ENCODE measurements at places on chromosomes 5 and 9.

DNA sequence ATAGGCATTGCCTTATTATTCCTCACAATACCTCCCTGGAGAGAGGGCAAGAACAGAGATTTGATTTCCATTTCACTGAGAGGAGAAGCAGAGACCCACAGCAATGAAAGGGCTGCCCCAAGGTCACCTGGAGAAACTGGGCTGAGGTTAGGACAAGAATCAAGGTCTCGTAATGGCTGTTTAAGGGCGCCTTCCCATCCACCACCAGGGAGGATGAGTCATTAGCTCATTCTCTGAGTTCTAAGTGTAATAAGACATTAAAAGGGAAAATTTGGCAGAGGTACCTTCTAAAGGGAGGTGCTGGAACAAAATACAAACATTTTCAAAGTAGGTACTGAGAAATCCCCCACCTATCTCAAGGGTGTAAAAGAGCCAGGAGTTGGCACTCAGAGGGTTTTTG, 52.6 kb upstream of the TCERG1 start:
- DNase-seq: no peak

- no peak for DNase-seq
These were observed 204.9 kb downstream of the SMARCA2 start for GRCh38 chr9:2220036-2220435.

DNA sequence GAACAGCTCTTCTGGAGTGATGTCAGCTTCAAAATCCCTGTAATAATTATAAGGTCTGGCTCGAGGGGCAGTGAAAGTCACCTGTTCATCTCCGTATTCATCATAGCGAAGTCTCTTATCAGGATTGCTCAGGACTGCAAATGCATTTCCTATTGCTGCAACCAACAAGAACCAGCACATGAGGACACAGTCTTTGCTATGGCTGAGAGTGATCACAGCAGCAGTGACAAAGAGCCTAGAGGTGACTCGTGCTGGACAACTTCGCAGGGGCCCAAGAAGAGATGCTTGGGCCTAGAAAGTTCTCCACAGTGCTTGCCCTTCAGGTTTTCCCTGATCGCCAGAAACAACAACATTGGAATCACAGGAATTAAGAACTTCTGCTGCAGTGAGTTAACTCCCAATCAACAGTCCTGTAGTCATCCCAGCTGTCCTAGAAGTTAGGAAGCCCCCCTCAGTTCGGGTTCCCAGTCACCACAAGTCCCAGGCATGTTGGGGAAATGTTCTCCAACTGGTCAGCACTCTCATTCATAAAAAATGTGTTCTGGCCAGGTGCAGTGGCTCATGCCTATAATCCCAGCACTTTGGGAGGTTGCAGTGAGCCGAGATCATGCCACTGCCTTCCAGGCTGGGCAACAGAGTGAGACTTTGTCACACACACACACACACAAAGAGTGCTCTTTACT, 13.0 kb downstream of the DNAJC18 start:
- peak; percentile 81 for DNase-seq

GRCh38 chr5:140011297-140011802, 31.7 kb downstream of the NRG2 start:
- DNase-seq: no peak

DNA sequence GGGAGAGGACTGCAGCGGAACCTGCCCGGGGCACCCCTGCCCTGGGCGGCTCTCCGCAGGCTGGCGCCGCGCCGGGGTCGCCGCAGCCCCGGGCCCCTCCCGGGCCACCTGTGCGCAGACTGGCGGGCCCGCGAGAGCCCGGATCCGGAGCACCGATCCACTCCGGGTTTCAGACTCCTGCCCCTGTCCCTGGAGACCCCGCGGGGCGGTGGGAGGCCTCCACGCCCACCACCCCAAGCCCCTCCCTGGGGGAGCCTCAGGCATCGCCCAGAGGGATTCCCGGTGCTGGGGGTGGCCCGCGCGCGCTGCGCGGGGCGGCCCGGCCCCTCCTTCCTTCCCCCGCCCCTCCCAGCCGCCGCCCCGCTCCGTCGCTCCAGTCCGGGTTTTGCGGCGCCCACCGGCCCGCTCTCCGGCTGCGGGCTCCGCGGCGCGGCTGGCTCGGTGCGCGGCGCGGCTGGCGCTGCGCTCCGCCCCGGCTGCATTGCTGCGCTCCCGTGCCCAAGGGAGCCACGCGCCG, at the start of gene UNC5A:
Gene UNC5A, plus strand, starts transcription at position 479 of the 517 bp plus-strand sequence. CDS start 192 bp downstream, outside the sequence.
- DNase-seq: peak; percentile 59

- no peak for DNase-seq
These were observed 204.3 kb downstream of the TRIM32 start for GRCh38 chr9:116891424-116891823.

GRCh38 chr5:123809594-123810221, 297.7 kb downstream of the CSNK1G3 start:
- DNase-seq: no peak

- peak; percentile 53 for DNase-seq
These were observed 51.0 kb upstream of the IFNK start for GRCh38 chr9:27473111-27473529.

DNA sequence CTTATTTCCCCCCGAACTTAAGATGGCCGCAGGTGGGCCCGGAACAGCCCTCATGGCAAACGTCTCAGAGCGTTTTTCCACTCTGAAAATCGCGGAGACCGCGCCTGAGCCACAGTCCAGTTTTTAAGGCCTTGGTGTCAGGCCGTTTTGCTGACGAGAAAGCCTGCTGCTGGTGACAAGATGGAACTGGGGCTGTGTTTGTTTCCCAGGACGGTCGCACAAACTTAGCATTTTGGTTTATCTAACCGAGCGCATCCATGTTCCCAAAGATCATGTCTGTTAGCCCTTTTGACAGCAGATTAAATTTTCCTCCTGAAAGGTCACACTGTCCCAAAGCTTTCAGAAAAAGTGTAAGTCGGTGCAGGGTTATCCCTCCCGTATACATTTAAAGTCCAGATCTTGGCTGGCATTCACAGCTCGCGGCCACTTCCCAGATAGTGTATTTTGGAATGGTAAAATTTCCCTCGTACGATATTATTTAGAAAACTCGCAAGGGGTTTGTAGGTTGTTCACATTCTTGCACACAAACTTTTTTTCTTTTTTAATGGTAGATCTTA, 812 bp downstream of the SREK1 start:
- no peak for DNase-seq

GRCh38 chr9:98022447-98022846, 34.1 kb upstream of the NANS start:
- DNase-seq: peak; percentile 10

- DNase-seq: peak; percentile 68
These were observed 22.4 kb upstream of the FCN2 start for GRCh38 chr9:134858051-134858841.

- no peak for DNase-seq
These were observed 89.9 kb downstream of the MAPKAP1 start for GRCh38 chr9:125617087-125617486.

- DNase-seq: no peak
These were observed 22.5 kb upstream of the FAM120AOS start for GRCh38 chr9:93475856-93476255.

DNA sequence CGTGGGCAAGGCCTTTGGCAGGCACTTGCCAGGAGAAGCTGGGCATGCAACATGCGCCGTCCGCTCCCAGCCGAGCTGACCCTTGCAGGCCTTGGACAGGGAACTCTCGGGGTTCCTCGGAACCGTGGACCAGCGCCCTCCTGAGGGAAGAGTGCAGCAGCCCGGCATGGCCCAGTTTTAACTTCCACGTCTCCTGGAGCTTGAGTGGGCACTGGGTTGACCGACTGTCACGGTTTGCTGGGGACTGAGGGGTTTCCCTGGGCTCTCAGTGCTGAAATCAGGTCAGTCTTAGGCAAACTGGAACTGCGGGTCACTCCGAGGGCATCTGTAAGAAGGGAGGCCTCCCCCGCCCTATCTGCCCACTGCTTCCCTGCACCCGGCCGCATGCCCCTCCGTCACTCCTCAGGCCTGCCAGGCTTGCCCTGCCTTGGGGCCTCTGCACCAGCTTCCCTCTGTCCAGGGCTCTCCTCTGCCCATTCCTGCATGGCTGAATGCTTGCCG, 87.0 kb upstream of the PHYKPL start:
- no peak for DNase-seq

- DNase-seq: no peak
These were observed 51.9 kb downstream of the ERCC6L2 start for GRCh38 chr9:95927271-95928004.

- no peak for DNase-seq
These were observed 155.2 kb upstream of the PIK3R1 start for GRCh38 chr5:68060382-68060781.
